ENCODE measurements at places on chromosomes 1 and 21.

DNA sequence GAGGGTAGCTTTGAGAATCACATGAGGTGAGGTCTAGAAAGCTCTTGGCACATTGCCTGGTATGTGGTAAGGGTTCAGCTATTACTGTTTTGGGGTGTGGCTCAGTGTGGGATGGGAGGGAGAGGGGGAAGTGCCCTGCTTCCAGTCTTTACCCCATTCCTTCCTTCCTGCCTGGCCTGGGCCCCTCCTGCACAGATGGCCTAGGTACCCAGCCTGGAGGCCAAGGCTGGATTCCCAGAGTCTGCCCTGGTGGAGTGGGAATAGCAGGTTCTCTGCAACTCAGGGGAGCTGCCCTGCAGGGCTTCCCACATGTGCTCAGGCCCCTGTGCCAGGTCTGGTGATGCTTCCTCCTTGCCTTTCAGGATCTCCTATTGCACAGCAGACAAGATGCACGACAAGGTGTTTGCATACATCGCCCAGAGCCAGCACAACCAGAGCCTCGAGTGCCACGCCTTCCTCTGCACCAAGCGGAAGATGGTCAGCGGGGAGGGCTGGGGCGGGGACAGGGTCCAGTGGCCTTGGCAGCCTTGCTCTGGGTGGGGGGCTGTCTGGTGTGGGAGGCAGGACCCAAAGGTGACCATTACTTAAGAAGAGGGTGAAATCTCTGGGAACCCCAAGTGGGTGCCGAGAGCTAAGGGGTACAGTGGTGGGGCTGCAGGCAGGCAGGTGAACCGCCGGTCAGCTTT, 13.5 kb downstream of the LDLRAP1 start:
- DNase-seq, result no peak

DNA sequence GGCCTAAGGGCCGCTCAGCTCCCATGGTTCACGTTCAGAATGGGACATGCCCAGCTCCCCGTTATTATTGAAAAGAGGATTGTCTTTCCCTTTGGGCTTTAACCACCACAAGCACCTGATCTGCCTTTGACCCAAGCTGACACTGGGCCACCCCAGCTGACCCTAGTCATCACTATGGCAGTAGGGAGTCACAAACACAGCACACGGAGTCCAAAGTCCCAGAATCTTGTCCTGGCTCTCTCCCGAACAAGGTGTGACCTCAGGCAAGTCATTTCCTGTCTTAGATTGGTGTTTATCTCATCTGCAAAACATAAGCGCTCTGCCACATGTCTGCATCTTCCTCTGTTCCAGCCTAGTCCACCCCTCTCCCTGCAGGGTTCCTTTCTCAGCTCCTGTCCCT, 31.5 kb downstream of the IGFN1 start:
- no peak for DNase-seq

GRCh38 chr1:113913312-113913668, 8.2 kb downstream of the DCLRE1B start:
- DNase-seq, result no peak

- DNase-seq, result no peak
These were observed 26.7 kb downstream of the SLC2A1 start for GRCh38 chr1:42931911-42932422.

GRCh38 chr1:64163431-64163830, 40.0 kb upstream of the UBE2U start:
- DNase-seq, result no peak

DNA sequence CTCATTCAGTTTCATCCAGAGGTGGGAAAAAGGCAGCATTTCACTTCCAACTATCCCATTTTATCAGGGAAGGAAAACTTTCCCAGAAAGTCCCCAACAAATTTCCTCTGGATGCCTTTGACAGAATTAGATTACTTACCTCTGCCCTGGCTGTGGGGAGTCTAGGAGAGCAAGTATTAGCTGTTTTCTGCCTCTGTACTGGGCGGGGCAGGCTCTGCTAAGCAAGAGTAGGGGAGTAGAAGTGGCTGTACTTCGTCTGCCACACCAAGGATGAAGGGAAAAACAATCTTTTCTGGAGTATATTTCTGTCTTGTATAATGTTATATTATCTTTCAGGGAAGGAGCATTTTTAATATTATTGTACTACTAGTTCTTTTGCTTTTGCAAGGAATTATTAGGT, 78.5 kb downstream of the FNBP1L start:
- no peak for DNase-seq

DNA sequence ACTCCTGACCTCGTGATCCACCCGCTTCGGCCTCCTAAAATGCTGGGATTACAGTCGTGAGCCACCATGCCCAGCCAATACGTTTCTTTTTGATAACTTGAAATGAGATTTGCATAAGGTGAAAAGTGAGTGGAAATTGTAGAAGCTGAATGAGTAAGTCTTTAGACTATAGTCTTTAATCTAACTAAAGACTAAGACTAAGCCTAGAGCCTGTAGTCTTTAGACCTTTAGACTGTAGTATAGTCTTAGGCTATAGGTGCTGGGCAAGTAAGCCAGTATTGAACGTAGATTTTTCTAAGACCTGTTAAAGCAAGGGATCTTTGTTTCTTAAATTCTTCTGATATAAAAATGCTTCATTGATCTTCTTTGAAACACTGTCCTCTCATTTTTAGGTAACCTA, 12.1 kb downstream of the PPP2R5A start:
- DNase-seq, result no peak

- no peak for DNase-seq
These were observed 118.6 kb upstream of the COP1 start for GRCh38 chr1:176325664-176326063.

- no peak for DNase-seq
These were observed 13.7 kb downstream of the PARS2 start for GRCh38 chr1:54750596-54750995.
